T-helper 2 cell treated with Interferon-gamma antibody and Interleukin-4, amounts not matched to agents 5 μg/mL and 100 μg/mL, for 36 hours (primary cell): ENCODE measurements at places on chromosomes 16 and 17.

DNA sequence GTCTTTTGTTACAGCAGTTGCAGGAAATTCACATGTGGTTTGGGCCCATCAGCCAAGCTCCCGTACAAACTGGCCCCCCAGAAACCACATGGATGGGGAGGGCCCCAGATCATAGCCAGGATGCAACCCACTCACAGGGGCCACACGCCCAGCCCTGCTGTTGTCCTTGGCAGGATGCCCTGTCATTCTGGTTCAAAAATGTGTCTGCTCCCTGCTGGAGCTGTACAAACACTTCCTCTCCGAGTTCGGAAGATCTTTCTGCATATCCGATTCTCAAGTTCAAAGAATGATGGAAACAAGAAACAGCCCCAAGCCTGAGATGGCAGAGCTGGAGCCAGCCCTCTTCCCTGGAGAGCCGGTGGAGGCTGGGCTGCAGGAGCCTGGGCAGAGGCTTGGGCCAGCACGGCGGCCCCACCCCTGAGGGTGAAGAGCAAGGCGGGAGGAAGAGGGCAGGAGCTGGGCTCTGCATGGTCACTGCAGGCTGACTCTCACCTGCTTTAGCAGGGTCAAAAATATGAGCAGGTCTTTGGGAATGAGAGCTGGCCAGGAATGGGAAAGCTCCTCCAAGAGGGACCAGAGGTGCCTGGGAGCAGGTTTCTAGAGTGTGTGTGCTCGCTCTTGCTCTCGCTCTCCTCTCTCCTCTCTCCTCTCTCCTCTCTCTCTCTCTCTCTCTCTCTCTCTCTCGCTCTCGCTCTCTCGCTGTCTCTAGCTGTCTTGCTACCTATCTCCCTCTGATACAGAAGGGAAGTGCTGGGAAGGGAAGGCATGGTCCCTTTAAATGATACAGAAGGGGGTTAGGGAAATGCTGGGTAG, 34.7 kb upstream of the ENPP7 start:
- DNase-seq: no peak

DNA sequence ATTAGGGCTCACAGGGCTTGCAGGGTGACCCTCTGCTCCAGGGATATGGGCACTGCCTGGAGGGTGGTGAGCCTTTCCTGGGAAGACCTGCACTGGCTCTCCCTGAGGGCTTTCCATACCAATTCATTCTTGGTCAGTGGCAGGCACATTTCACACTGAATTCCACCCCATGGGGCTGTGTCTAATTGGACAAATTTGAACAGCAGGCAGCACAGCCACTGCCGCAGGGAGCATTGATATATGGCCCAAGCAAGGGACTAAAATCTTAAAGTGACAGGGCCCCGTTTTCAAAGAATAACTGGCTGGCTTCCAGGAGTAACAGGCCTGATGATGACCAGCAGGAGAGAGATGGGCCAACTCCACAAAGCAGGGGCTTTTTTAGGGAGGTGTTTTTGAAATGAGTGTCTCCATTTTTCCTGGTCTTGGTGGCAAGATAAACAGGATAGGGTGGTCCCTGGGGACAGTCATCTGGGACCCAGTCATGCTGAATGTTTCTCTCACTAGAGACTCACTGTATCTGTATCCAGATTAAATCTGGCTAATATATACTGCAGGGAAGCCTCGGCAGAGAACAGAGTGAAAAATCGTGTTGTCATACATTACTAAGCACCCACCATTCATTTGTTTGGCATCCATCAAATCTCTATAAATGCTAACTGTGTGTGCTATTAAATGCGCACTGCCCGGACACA, 74.1 kb upstream of the TBX2 start:
- no peak for DNase-seq

DNA sequence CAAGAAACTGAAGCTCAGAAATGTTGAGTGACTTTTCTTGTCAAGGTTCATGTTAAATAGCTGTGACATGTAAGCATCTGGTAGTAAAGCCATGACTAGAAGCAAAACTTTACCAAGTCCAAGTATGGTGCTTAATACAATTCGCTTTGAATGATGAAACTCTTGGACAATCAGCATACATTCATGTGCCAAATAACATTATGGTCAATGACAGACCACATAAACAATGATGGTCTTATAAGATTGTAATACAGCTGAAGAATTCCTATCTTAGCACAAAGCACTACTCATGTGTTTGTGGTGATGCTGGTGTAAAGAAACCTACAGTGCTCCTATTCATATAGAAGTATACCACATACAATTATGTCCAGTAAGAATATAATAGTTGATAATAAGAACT, 97.1 kb upstream of the RPRML start:
- no peak for DNase-seq

GRCh38 chr16:54397190-54397835, 110.7 kb upstream of the IRX3 start:
- no peak for DNase-seq

- DNase-seq: no peak
Observed at GRCh38 chr16:22239131-22239805, 33.2 kb downstream of the EEF2K start.

DNA sequence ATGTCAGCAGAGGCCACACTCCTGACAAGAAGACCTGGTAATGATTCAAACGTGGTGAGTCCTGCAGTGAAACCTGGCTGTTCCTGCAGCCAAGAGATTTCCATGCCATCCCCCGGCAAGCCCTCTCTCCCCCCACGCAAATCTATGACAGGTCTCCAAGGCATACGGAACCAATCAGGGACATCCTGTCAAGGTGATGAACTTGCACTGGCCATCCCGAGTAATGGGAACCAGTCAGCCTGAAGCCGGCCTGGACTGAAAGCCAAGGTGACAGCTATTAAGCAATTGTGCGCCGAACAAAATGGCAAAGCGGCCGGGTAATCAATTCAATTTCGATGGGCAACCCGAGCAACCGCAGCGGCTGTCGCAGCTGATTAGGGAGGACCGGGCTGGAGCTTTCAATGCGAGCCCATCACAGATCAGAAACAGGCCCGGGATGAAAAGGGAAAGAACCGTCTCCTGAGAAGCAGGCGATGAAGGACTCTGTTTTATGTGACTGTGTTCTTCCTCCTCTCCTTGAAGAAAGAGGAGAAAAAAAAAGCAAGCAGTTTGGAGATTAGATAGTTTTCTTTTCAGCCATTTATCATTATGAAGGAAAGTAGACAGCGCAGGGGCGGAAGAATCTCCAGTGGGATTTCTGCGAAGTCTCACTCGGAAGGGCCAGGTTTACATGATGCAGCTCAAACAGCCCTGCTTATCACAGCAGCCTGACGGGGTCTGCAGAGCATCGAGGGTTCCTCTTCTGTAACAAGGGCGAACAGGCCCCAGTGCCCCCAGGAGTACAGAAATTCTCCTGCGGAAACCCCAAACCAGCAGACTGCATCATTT, 35.2 kb downstream of the TBX4 start:
- DNase-seq: no peak

DNA sequence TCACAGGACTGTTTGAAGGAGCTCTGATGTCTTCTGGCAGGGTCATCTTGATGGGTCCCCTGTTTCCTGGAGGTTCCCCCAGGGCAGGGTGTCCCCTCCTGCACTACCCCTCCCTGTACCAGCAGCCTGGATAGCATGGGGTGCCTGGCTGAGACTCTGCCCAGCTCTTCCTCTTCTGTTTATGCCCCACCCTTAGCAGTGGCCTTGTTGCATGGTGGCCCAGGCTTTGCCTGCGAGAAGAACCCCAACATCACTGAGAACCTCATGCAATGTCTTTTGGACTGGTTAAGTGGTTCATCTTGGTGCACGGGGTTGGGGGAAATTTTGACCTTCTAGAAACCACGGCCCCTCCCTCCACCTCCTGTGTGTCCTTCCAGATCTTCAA, 121.8 kb downstream of the IRX3 start:
- no peak for DNase-seq

GRCh38 chr16:84566545-84567257, 51.2 kb downstream of the COTL1 start:
- DNase-seq: no peak

GRCh38 chr17:74953134-74953687, 17.5 kb downstream of the OTOP3 start:
- no peak for DNase-seq

- DNase-seq: no peak
Observed at GRCh38 chr16:4790261-4790660, 2.1 kb upstream of the SEPTIN12 start.

- no peak for DNase-seq
Observed at GRCh38 chr16:11725457-11725856, 17.2 kb downstream of the TXNDC11 start.

DNA sequence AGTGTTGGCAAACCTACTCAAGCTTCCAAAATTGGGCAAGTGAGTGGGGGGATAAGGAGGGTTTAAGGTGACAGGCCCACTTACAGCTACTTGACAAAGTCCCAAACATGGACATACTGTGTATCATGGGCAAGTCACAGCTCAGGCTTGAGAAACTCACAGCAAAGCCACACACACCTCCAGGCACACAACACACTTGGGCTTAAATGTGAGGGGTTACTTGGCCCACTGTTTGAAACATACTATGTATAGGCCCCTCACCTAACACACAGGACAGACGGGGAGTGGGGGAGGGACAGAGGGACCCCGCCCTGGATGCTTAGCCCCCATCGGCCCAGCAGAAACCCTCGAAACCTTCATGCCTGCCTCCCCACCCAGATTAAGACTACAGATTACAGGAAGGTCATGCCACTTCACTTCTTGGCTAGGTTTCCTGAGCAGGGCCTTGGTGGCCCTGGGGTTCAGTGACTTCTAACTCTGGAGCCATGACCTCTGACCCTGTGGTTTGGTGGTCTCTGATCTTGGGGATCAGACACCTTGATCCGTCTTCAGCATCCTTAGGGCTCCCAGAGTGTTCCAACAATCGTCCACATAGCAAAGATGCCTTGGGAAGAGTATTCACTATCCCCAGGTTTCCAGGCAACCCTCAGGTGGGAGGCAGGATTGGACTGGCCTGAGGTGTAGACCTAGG, 2.3 kb upstream of the SAMD14 start:
- no peak for DNase-seq

GRCh38 chr17:39981207-39981741, 667 bp downstream of the PSMD3 start:
- DNase-seq: no peak

DNA sequence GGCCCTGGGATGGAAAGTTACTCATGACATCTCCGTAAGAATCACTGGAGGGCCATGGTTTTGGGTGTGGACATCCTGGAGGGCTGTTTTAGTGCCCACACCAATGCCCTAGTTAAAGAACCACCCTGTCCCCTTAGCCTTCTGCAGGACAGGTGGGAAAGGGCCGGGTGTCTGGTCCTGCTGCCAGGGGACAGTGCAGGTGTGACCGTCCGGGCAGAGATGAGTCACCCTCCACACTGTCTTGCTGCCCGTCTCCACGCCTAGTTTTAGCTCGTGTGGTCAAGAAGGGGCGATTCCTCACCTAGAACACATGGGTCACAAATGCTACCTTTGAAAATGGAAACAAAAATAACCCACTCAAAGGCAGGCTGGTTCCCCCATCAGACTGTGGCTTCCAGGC, 17.0 kb downstream of the CEP295NL start:
- DNase-seq: no peak

GRCh38 chr16:27429330-27429871, 27.4 kb downstream of the IL21R start:
- no peak for DNase-seq

GRCh38 chr17:68035131-68035522, 408 bp upstream of the KPNA2 start:
- peak; percentile 92 for DNase-seq

DNA sequence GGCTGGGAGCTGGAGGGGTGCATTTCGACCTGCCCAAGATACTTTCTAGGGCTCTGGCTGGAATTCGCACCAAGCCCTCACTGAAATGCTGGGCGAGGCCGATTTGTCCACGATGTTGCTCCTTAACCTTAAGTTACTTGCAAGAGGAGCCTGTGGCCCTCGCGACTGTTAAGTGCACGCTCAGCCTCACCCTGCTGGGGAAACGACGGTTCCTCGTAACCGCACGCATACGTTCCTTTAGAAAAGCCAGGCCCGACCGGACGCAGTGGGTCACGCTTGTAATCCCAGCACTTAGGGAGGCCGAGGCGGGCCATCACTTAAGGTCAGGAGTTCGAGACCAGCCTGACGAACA, 607 bp upstream of the NCOR1 start:
- no peak for DNase-seq

DNA sequence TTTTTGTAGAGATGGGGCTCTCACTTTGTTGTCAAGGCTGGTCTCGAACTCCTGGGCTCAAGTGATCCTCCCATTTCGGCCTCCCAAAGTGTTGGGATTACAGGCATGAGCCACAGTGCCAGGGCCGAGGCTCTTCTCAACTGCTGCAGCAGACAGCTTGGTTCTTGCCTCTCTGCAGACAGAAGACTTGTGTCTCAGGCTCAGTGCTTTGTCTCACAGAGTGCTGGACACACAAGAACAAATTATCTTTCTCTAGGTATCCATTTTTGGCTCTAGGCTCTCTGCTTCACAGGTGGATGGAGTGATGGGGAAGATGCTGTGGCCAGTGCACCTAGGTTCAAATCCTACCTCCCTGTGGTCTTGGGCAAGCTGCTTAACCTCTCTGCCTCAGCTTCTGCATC, 80.8 kb upstream of the RNU2-1 start:
- DNase-seq: no peak

DNA sequence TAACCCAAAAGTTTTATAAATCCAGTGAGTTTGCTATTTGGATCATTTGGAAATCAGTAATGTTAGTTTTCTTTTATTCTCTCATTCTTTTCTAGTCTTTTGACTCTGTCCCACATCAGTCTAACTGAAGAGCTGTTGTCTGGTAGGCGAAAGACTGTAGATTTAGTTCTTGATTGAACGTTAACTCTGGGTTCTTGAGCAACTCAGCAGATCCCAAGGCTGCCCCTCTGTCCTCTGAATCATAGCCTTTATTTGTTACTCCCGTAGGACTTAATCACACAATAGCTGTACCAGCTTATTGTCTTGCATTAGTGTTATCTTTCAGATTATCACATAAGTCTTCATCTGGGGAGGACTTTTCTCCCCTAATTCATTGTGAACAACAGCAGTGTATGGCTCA, 119.3 kb upstream of the TOM1L1 start:
- DNase-seq: no peak

GRCh38 chr17:48883171-48883570, 9.4 kb upstream of the ATP5MC1 start:
- no peak for DNase-seq

GRCh38 chr17:49195751-49196150, 14.6 kb downstream of the GNGT2 start:
- no peak for DNase-seq

- no peak for DNase-seq
Observed at GRCh38 chr17:46719891-46720290, 98.6 kb downstream of the WNT3 start.

- no peak for DNase-seq
Observed at GRCh38 chr17:65459677-65460347, 101.6 kb downstream of the AXIN2 start.

- no peak for DNase-seq
Observed at GRCh38 chr16:12345349-12345748, 368.8 kb downstream of the SNX29 start.

DNA sequence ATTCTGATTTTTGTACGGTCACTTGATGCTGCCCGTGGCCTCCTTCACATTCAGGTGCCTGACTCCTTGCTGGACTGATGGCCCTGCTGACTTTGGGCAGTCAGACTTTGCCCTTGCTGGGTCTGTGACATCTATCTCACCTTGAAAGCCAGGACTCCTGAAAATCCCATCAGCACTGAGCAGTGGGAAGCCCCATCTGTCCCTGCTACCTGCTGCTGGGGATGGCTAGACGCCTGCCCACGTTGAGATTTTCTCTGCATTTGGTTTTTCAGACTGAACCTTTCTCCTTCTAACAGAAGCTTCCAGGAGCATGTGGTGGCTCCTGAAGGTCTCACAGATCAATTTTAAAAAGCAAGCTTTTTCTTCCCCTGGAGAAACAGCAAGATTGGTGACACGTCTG, 10.2 kb upstream of the ZNF18 start:
- DNase-seq: no peak

GRCh38 chr16:67277999-67278772, 1.1 kb upstream of the PLEKHG4 start:
- no peak for DNase-seq
